ENCODE measurements at places on chromosomes 2 and 18.
A peak's percentile ranks its signal among the peaks of the same experiment; 100 is the strongest.

GRCh38 chr2:233021771-233022170 lies 8.7 kb upstream of the NGEF start:
- DNase-seq, result no peak

- DNase-seq, result no peak
Measured at GRCh38 chr2:228648541-228648940, 467.1 kb upstream of the SPHKAP start.

GRCh38 chr18:2846636-2847316 lies at the start of gene EMILIN2:
Gene EMILIN2, plus strand, starts transcription at chr18:2847006. Its CDS starts 183 bp downstream, at chr18:2847189.
- peak; percentile 31 for DNase-seq

DNA sequence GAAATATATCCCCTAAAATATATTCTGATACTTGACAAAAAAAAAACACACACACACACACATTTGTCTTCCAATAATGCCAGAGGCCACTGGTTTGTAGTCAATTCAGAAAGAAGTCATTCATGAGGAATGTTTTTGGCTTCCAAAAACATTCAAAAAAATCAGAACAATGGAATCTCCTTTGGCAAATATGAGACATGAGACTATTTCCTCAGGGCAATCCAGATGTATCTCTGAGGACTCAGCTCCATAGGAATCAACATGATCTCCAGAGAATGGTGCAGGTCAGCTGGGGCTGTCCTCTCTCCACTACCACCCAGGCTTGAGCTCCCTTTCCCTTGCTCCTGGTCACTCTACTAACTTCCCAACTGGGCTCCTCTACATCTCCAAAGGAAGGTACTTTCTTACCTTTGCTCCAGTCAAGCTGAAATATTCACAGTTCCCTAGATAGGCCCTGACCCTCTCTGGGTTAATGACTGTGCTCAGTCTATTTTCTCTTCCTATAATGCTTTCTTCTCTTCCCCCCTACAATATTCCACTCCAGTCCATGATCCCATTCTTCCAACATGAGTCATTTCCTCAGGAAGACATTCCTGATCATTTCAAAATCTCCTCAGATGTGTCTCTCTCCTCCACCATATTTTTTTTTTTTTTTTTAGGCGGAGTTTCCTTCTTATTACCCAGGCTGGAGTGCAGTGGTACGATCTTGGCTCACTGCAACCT lies 145.3 kb downstream of the C1D start:
- peak; percentile 99 for DNase-seq

DNA sequence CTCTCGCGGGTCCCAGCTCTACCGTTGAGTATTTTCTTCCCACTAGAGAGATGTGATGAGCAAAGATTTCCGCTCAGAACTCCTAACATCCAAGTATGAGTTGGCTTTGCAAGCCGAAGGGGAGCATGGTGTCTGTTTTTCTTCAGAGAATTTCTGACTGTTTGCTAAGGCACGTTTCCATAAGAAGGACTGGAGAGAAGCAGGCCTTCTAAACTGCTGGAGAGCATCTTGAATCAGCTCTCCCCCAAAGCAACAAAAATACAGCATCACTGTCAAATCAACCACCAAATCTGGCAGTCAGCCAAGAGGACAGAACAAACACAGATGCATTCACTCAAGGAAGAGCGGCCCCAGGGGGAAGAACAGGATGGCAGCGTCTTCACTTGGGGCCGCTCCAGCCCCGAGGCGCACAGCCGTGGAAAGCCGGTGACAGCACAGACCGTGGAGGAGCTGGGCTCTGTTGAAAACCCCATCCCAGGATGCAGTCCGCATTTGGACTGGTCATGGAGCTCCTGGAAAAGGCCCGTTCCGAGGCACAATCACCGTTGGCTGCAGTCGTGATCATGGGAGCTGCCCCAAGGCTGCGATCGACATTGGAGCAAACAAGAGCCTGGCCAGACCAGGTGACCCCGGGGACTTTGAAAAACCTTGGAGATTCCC lies 101.4 kb downstream of the NFATC1 start:
- peak; percentile 79 for DNase-seq

DNA sequence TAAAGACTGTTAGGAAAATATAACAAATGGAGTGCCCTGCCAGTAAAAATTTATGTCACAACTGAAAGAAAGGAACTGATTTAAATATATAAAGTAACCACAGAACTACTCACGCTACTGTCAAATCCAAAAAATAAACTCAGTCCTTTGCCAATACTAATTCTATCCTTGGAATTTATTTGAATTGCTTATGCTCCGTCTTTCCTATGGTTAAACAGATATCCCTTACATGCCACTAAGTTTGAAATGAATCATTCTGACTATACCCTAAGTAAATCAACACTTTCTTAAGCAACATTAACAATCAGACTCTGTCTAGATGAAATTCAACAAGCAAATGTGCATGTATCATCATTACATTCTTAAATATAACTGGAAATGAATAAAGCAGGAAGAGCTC lies 9.8 kb downstream of the HNRNPLL start:
- DNase-seq, result peak; percentile 21

GRCh38 chr2:215140166-215140707 lies 1.8 kb upstream of the ABCA12 start:
- no peak for DNase-seq

GRCh38 chr2:206305523-206306245 lies 31.2 kb downstream of the ZDBF2 start:
- no peak for DNase-seq

DNA sequence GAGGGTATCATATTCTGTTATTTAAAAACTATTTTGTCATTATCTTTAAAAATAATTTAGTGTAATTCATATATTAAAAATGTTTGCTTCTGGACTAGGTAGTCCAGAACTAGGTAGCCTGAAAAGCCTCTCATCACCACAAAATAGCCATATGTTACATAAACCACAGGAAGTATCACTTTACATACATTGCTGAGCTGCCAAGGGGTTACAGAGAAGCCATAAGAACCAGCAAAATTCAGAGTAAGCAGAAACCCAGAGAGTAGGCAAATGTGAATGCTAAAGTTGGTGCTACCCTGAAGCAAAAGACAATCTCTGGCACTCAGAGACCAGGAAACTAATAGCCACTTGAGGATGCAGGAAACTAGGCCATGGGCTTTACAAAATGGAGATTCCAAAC lies 60.9 kb downstream of the LOXHD1 start:
- DNase-seq, result no peak

DNA sequence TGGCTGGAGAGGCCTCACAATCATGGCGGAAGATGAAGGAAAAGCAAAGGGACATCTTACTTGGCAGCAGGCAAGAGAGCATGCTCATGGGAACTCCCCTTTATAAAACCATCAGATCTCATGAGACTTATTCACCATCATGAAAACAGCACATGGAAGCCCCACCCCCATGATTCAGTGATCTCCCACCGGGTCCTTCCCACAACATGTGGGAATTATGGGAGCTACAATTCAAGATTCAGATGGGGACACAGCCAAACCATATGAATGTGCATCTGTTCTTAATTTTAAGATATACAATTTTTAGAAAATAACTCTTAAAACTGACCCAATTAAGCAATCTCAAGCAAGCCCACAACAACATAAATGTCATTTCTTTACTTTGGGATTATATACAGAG lies 12.6 kb downstream of the C18orf63 start:
- DNase-seq, result peak; percentile 53

GRCh38 chr18:8006979-8007378 lies 439.9 kb downstream of the PTPRM start:
- DNase-seq, result no peak

DNA sequence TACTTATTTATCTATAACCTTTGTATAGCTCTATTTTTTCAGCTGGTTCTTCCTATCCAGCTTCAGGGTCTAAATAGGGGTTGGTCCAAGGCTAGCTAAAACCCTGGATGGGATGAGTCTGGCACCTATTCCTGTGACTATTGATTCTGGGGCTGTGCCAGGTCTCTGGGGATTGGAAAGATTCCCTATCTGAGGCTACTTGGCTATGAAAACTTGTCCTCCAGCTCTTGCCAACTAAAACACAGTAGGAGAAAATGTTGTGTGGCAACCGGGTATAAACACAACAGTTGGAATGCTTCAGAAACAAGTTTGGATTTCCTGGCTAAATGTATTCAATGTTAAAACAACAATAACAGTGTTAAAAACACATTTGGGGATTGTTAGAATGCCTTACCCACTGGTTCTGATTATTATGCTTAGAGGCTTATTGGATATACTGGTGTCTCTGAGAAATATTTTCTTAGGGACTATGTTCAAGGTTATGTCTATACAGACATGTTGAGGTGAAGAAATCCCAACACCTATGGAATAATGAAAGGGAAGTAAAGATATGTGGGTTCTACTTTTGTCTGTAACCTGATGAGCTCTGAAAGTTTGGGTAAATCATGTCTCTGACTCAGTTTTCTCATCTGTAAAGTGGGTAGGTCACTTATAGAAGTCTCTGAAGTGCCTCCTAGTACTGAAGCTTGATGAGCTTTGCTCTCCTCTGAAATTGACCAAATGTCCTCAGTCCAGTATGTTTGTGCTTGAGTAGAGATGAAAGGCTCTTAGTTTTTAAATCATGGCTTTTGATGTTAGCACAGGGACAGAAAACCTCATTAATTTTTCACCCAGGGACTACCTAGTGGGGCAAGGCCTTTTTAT lies 460.7 kb downstream of the MTX2 start:
- peak; percentile 83 for DNase-seq

DNA sequence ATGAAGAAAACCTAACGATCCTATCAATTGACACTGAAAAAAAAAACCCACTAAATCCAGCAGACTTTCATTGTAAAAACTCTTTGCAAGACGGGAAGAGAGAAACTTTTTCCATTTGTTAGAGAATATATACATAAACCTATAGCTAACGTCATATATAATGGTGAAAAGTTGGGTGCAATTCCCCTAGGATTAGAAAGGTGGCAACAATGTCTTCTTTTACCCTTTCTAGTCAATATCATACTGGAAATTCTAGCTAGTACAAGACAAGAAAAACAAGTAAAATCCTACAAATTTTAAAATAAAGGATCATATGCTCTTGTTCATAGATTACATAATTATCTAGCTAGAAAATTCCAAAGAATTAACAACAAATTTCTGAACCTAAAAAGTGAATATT lies 1596.5 kb upstream of the LRRTM1 start:
- DNase-seq, result no peak

GRCh38 chr2:175576875-175577274 lies 395.4 kb upstream of the ATP5MC3 start:
- no peak for DNase-seq

GRCh38 chr2:64223055-64223454 lies 78.8 kb upstream of the PELI1 start:
- DNase-seq, result no peak

- DNase-seq, result no peak
Measured at GRCh38 chr2:10225291-10226037, 77.2 kb upstream of the HPCAL1 start.

DNA sequence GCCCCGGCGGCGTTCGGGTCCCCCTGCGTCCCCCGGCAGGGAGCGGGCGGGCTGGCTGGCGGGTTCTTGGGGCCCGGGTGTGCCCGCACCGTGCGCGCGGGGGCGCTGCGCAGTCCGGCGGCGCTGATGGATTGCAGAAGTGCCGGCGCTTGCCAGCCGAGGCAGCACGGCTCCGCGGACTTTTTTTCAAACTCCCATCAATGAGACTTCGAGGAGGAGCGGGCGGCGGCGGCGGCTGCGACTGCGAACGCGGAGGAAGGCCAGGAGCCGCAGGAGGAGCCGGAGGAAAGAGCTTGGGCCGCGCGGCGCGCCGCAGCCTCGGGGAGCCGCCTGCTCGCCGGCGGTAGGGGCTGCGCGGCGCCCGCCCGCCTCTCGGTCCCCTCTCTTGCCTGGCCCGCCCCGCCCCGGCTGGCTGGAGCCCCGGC lies at the start of gene GLI2:
TSS of gene GLI2 (plus strand) at position 123 of the 425 bp plus-strand sequence. CDS start 61,453 bp downstream, outside the sequence.
- peak; percentile 92 for DNase-seq

DNA sequence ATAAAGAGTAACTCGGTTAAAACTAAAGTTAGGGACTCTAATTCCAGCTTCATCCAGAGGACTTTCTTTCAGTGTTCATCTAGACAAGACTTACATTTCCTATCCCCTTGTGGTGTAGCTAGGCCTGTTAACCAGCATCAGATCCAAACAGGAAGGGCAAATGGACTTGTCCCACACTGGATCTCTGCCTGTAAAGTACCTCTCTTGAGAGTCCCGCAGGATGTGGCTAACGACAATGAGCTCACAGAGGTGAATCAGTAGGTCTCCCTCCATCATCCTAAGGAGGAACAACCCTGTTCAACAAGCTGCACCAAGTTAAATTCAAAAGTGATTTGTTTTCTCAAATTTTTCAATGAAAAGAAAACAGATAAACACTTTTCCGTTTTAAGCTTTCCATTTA lies 412.3 kb upstream of the RGPD4 start:
- DNase-seq, result no peak

GRCh38 chr2:75403991-75404428 lies 156.7 kb downstream of the EVA1A start:
- peak; percentile 59 for DNase-seq

All from AG10803 (cell line).